Upper lobe of left lung (tissue), 6 donors: ENCODE measurements at places on chromosomes 1 and 21. TPM values are rescaled to one million over a fixed set of nuclear protein-coding genes. Genes with fewer than 3 reads are reported as not detected.

Gene SLAMF9
- not detected for total RNA-seq

Gene SLC39A1
- 84.8 TPM for total RNA-seq

Gene CHODL
- total RNA-seq, result not detected

Gene CDK18
- total RNA-seq, result 16.7 TPM

Gene PRR9
- not detected for total RNA-seq

Gene CITED4
- 12.3 TPM for total RNA-seq

Gene SH2D1B
- total RNA-seq, result 3.4 TPM

Gene DIP2A
- total RNA-seq, result 78.5 TPM

Gene OLFML2B
- total RNA-seq, result 51.3 TPM

Gene ZFP69B
- total RNA-seq, result not detected

Gene BCL2L15
- total RNA-seq, result 1.5 TPM

Gene TMPRSS15
- total RNA-seq, result not detected

Gene OR2L5
- total RNA-seq, result not detected

Gene LCE1E
- total RNA-seq, result not detected

Gene FBXO28
- total RNA-seq, result 30.0 TPM

Gene TMCC2
- 5.1 TPM for total RNA-seq

Gene FCRL6
- total RNA-seq, result 1.8 TPM
